Cardiac fibroblast (primary cell): ENCODE measurements at places on chromosomes 12 and 14.

DNA sequence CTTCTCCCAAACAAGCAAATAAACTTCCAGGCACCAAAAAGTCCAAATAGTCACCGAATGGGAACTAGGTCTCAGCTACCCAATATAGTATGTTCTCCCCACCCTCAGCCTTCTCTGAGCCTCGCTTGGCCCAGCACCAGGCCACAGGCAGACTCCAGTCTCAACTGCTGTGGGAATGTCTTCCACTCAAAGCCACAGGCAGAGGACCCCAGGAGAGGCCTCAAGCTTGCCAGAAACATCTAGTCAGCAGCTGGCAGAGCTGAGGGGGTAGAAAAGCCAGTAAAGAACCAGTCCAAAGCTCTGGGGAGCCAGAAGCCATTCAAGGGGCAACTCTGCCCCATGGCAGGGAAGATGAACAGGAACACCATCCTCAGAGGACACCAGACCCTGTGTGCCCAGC, 41.8 kb downstream of the FMNL3 start:
- no peak for DNase-seq

- DNase-seq = peak; percentile 80
Measured at GRCh38 chr12:122793685-122794106, 19.3 kb downstream of the CCDC62 start.

- DNase-seq = no peak
Measured at GRCh38 chr12:20421421-20421820, 53.1 kb downstream of the PDE3A start.

DNA sequence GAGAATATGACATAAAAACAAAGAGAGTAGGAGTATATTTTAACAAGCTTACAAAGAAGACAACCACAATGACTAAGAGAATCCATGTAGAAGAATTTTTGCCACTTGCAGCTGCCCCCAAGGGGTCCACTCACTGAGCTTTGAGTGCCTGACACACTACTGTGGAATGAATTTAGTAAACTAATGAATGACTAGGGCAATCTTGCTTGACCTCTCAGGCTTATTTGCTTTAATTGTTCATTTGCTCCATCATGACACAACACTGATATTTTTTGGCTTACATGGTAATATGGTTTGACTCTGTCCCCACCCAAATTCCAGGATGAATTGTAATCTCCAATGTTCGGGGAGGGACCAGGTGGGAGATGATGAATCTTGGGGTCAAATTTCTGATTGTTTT, 249.1 kb upstream of the FAR2 start:
- DNase-seq = peak; percentile 35

DNA sequence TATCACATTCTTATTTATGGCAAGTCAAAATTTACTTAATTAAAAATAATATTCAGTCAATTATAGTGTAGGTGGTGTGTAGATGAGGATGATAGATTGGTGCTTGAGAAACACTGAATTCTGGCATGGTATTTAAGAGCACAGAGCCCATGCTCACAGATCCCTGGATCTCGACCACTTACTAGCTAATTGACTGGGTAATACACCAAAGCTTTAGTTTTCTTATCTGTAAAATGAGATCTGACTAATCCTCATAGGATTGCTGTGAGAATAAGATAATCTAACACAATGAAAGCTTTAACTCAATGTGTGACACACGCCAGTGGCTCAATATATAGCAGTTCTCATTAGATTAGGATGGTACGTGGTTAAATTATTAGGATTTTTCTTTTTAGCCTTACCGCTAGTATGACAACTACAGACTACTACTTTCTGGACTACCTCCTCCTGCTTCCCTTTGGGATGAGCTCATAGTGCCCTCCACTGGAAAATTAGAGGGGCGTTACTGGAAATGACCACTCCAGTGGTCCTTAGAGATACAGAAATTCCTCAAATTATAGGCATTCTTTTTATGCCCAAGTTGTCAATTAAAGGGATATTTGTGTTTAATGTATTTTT, 482.8 kb upstream of the TBX3 start:
- DNase-seq = peak; percentile 59

DNA sequence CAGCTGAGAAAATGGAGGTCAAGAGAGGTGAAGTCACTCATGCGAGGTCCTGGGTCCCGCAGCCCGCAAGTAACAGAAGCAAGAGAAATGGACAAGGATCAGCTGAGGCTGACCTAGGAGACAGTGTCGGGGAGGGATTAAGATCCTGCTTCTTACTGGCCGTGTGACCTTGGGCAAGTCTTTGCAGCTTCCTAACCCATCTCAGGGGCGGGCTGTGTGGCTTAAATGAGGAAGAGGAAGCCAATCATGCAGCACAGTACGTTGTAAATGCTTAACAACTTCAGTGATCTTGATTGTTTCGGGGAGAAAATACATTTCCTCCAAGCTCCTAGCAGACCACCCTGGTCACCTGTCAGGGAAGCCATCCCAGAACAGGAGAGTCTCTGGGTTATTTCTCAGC, 7.1 kb upstream of the PGF start:
- no peak for DNase-seq

GRCh38 chr12:33587784-33588712, 148.4 kb upstream of the SYT10 start:
- peak; percentile 96 for DNase-seq

DNA sequence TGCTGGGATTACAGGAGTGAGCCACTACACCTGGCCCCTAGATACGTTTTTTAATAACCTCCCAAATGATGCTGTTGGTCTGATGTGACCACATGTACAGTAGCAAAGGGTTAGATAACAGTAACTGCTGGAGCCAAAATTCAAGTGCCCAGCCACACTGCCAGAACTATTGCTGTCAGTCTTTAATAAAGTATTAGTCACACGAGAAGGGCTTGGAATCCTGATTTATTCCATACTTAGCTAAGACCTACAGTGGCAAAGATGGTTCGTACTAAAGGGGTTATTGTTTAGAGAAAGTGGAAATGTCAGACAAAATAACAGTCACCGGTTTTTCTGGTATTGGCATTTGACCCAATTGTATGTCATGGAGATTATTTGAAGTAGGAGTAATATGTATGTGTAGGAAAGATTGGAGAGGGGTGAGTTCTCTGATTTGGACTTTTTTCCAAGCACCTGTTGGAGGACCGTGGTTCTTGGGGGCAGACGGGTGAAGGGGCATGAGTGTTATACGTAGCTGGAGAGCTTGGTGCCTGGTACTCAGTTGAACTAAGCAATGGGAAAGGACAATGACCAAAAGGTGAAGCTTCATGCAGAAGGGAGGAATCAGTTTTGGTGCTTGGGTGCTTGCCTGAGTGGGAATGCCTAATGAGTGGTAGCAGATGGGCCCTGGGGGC, 9.7 kb downstream of the TUBA1C start:
- DNase-seq = no peak

DNA sequence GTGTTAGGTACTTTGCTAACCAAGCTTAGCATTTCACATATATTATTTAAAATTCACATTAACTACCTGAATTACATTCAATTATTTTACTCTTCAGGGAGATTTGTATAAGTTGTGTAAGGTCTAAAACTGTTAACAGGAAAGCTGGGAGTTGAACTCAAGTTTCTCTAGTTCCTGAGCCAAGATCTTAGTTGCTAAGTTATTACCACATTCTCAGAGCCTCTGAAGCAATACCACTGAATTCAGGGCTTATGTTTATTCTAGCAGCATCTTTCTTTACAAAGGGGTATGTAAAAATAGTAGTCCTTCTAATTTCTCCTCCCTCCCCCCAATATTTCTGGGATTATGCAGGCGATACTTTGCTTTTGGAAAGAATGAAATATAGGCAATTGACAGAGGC, 786.8 kb downstream of the DIO2 start:
- peak; percentile 43 for DNase-seq

DNA sequence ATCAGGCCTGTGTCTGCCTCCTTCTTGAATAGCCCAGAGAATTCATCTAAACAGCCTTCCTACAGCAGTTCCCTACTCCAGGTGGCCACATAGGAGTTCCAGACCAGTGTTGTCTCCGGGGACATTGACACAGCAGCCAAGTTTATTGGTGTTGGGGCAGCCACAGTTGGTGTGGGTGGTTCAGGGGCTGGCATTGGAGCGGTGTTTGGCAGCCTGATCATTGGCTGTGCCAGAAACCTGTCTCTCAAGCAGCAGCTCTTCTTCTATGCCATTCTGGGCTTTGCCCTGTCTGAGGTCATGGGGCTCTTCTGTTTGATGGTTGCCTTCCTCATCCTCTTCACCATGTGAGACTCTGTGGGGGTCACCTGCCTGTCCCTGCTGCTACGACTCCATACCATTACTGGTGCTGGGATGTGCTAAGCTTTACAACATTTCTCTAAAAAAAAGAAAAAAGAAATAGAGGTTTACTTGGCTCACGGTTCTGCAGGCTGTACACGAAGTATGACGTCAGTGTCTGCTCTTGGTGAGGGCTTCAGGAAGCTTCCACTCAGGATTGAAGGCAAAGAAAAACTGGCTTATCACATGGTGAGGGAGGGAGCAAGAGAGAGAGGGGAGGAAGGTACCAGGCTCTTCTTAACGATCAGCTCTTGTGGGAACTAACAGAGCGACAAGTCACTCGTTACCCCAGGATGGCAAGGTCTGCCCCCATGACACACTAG, 57.5 kb downstream of the CHST11 start:
- no peak for DNase-seq

DNA sequence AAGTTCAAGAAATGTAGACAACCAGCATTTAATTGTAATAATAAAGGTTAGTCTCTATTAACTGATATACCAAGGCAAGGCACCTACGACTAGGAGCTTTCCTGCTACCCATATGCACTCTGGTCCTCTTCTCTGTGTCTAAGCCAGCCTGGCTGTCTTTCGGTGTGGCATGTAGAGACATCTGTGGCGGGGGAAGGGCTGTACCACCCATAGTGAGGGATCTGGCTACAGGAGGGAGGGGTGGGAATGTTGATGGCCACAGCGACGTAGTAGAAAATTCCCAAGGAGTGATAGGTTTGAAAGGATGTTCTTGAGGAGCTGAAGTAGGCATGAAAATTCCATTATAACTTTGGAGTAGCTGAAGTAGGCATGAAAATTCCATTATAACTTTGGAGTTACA, 344.2 kb downstream of the ATP23 start:
- no peak for DNase-seq

- DNase-seq = peak; percentile 31
Measured at GRCh38 chr14:93906341-93907329, 20.5 kb upstream of the FAM181A start.

- DNase-seq = no peak
Measured at GRCh38 chr14:21059842-21060613, 2.4 kb downstream of the RNASE8 start.

DNA sequence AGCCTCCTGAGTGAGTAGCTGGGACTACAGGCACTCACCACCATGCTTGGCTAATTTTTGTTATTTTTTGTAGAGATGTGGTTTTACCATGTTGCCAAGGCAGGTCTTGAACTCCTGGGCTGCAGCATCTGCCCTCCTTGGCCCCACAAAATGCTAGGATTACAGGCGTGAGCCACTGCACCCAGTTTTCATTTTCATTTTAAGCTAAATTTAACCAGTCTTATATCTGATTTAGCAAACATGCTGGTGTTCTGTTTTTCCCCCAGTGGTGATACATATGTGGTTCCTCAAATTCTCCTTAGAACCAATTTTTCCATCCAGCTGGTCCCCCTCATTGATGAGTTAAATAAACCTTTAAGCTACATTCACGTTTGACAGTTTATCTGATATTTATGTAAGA, 43.8 kb upstream of the BICD1 start:
- peak; percentile 9 for DNase-seq

GRCh38 chr14:34604995-34605394, 25.0 kb downstream of the SNX6 start:
- peak; percentile 71 for DNase-seq

GRCh38 chr12:4307593-4308333, 13.2 kb upstream of the TIGAR start:
- DNase-seq = peak; percentile 87

- DNase-seq = no peak
Measured at GRCh38 chr14:90976101-90976500, 84.3 kb downstream of the RPS6KA5 start.

DNA sequence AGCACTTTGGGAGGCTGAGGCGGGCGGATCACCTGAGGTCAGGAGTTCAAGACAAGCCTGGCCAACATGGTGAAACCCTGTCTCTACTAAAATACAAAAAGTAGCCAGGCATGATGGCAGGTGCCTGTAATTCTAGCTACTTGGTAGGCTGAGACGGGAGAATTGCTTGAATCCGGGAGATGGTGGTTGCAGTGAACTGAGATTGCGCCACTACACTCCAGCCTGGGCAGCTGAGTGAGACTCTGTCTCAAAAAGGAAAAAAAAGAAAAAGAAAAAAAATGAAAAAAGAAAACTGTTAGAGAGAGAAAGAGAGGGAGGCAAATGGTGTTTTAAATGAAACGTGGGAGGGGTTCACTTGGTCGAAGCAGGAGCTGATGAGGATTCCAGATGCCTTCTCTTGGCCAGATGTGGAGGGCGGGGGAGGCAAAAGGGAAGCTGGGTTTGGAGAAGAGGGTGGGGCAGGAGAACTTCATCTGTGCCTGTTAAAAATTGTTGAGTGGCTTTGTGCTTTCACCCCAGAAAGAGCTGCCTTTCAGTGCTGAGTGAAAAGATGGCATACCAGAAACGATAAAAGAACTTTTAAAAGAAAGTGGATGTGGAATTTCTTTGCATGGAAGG, 1.1 kb downstream of the EMP1 start:
- DNase-seq = peak; percentile 76

DNA sequence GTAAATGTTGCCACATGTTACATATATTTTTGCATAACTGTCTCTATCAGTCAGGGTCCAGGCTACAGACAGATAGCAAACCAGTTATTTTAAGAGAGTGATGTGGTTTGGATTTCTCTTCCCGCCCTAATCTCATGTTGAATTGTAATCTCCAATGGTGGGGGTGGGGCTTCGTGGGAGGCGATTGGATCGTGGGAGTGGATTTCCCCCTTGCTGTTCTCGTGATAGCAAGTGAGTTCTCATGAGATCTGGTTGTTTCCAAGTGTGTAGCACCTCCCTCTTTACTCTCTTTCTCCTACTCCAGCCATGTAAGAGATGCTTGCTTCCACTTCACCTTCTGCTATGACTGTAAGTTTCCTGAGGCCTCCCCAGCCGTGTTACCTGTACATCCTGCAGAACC, 704.2 kb upstream of the TBX3 start:
- DNase-seq = no peak

DNA sequence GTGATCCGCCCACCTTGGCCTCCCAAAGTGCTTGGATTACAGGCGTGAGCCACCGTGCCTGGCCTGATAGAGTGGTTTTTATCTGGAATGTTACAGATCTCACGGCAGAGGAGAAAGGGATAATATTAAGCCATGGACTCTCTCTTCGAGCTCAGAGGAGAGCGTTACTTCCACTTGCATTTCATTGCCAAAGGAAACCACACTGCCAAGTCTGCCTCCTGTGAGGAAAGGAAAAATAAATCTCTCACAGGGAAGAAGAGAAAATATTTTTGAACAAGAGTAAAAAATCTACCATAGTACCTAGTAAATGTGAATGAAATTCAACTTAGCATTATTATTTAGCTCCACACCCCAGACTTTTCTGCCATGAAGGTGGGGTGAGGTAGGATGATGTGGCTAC, 319.2 kb upstream of the PRICKLE1 start:
- DNase-seq = no peak

GRCh38 chr14:39176263-39177167, 1.5 kb downstream of the PNN start:
- DNase-seq = no peak

GRCh38 chr12:120825337-120825736, 78.8 kb downstream of the SPPL3 start:
- no peak for DNase-seq

- DNase-seq = no peak
Measured at GRCh38 chr14:99575043-99576023, 28.7 kb downstream of the CCDC85C start.
